Amniotic stem cell (primary cell): ENCODE measurements at places on chromosomes 2 and 18.

- no peak for DNase-seq
Measured at GRCh38 chr18:1648712-1649111, 744.0 kb downstream of the ADCYAP1 start.

DNA sequence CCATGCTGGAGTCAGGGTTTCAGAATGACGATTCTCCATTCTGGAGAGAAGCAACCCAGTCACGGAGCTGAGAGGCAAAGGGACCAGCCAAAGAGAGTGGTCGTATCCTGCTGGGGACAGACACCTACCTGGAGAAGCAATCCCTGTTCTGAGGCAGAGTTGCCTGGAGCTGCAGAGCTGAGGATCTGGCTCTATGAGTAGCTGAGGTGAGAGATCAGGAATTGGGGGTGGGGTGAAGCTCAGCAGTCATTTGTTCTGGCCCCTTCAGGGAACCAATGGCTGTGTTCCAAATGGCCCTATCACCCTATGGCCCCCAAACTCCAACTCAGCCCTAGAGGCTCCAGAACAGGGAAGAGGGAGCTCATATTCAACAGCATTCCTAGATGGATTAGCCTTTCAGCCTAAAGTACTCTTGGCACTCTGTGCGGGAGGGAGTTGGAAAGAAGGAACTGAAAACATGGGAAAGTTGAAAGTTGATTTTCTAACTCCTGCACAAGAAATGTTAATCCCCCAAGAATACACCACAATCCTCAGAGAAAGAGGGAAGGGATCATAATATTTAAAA is 3.3 kb upstream of the ATRAID start:
- DNase-seq, result no peak

GRCh38 chr2:241235859-241236593 is 47.5 kb downstream of the ANO7 start:
- no peak for DNase-seq

- no peak for DNase-seq
Measured at GRCh38 chr2:239111401-239112100, 263.7 kb downstream of the TWIST2 start.

DNA sequence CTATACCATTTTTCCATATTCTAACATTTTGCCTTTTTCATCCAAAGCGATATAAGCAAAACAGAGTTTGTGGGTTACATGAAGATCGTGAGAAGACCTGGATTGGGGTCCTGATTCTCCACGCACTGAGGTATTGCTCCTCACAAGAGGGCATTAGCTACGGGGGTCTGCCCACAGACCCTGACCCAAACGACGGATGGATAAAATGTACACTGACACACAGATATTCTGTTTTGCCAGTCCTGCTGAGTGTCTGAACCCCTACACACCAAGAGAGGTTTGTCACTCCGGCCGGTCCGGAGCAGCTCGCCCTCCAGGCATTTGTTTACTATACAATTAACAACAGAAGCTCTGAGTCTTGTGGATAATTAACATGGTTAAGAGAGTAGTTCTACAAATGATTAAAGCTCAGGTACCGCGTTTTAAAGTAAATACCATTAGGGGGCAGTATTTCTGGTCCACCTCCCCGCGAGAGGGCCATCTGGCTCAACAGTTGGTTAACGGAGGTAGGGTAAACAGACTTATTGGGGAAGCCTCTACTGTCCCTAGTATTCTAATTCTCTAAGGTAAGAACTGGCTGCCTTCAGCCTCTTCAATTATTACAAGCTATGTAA is 28.4 kb downstream of the SCYGR8 start:
- DNase-seq, result no peak

DNA sequence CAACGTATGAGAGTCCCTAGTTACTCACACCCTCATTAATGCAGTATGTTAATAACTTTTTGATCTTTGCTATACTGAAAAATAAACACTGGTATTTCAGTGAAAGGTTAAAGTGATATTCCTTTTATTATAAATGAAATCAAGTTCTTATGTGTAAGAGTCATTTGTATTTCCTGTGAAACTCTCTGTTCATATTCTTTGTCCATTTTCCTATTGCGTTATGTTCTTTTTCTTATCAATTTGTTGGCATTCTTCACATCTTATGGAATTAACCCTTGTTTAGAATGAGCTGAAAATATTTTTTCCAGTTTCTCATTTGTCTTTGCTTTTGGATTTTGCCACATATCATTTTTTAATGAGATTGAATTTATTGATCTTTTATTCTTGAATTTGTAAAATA is 44.8 kb downstream of the NDUFAF7 start:
- DNase-seq, result no peak

DNA sequence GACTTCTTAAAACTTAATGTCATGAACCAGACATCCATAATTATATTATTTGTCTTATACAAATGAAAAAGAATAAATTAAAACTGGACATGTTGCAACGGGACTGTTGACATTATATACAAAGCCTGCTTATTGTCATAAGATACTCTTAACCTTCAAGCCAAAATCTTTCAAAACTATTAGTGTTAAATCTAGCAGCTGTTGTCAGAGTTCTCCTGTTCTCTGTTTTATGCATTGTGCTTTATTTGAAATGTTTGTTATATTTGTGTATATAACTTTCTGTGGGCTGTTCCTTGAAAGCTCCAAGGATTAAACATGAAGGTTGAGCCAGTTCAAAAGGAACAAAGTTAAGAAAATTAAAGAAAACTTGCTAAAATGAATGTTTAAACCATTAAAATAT is 335.5 kb upstream of the NT5C1B start:
- no peak for DNase-seq

DNA sequence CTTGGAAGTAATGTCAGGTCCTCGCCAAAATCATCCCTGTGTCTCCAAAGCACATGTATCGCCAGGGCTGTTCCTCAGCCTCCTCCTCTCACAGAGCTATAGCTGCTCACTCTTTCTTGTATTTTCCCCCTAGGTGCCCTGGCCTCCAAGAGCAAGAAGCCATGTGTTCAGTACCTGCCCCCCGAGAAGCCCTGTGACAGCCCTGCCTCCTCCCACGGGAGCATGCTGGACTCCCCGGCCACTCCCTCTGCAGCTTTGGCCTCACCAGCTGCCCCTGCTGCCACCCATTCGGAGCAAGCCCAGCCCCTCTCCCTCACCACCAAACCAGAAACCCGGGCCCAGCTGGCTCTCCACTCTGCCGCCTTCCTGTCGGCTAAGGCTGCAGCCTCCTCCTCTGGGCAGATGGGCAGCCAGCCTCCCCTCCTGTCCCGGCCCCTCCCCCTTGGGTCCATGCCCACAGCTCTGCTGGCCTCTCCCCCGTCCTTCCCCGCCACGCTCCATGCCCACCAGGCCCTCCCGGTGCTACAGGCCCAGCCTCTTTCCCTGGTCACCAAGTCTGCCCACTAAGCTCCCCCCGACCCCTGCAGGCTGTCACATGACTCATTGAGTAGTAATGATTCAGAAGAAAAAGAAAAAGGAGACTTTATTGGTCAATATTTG is 18.8 kb downstream of the TGOLN2 start:
- DNase-seq, result peak; percentile 1

GRCh38 chr2:44351676-44352075 is 9.6 kb downstream of the PREPL start:
- no peak for DNase-seq

GRCh38 chr18:461762-462161 is 38.7 kb downstream of the COLEC12 start:
- no peak for DNase-seq

DNA sequence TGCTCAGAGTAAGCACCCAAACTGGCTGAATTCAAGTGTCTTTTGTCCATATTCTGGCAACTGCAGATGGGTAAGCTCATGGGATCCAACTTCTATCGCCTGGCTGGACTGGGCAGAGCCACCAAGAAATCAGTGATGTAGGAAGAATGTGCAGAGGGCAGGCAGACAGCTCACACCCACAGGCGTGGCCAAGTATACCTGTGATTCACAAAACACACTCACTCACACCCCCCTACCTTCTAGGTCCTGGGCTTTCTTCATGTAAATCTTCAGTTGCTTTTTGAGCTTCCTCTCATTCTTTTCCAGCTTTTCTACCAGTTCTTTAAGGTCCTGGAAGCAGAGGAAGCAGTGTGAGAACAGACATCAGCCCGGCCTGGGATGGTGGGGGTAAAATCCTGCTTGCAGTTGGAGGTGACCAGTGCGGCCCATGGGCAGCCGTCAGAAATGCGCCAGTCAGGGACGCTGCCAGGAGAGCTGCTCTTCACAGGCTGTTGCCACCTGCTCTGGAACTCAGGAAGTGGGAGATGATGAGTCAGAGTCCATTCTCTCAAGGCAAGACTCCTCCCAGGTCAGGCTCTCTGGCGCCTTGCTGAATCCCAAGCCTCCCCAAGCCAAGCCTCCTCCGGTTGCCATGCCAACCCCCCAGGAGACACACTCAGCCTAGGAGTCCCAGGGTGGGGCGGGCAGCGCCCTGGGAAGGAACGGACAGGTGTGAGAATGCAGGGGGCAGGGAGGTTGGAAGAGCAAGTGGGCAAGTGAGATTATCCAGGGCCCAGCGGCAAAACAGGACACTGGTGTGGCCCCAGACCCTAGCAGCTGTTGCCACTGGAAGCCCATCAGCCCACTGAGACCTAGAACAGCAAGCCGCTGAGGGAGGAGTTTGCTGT is 36.2 kb upstream of the ACAA2 start:
- DNase-seq, result no peak

GRCh38 chr2:1727796-1728474 is 16.4 kb downstream of the PXDN start:
- DNase-seq, result no peak

GRCh38 chr18:36504928-36505327 is 207.4 kb downstream of the FHOD3 start:
- no peak for DNase-seq
